ENCODE measurements at places on chromosomes 16 and 17. TPM values are rescaled to one million over a fixed set of nuclear protein-coding genes. Genes with fewer than 3 reads are reported as not detected.

- no peak for DNase-seq
These were observed 8.9 kb upstream of the TNS4 start for GRCh38 chr17:40510328-40510648.

DNA sequence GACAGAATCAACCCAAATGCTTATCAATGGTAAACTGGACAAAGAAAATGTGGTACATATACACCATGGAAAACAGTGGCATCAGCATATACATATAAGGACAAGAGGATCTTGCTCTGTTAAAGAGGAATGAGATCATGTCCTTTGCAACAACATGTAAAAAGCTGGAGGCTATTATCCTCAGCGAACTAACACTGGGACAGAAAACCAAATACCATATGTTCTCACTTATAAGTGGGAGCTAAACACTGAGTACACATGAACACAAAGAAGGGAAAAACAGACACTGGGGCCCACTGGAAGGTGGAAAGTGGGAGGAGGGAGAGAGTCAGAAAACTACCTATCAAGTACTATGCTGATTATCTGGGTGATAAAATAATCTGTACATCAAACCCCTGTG, 447.3 kb upstream of the MAF start:
- DNase-seq = no peak

- no peak for DNase-seq
These were observed 3.4 kb downstream of the CEP295NL start for GRCh38 chr17:78899361-78900260.

DNA sequence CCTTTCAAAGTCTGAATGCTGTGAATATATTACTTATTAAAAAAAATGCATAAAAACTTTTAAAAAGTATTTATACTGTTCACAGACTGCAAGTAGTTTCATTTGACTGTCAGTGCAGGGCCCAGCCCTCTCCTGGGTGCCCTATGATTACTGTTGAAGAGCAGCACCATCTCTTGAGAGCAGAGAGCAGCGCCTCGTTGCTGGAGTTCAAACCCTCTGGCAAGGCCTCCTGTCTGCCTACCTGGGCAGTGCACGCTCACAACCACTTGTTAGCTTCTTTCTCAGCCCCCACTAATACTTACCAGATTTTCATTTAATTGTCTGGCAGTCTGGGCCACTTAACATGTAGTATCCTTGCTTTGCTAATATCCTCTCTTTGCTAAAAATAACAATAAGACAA, 233.4 kb downstream of the PHKB start:
- DNase-seq = no peak

- no peak for DNase-seq
These were observed 7.7 kb downstream of the ZNF174 start for GRCh38 chr16:3408561-3409197.

DNA sequence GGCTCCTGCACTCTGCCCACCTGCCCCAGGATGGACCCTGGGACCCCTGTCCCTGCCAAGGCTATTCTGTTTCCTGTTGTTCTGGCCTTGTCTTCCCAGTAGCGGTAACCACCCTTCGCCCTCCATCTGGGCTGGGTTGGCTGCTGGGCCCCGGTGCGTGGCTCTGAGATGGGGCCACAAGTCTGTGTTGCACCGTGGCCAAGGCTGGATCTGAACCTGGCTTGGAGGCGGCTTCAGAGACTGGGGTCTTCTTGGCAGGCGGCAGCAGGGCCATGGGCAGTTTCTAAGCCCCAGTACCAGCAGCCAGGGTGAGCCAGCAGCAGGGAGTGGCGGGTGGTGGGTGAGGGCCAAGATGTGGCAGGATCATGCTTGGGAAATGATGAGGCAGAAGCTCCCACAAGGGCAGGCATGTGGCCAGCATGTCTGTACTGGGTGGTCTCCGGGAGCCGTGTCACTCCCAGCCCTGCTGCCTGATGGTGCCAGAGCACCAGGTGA, 12.6 kb downstream of the MAP2K3 start:
- DNase-seq = no peak

The CCL8 gene
- total RNA-seq = not detected

The ERCC4 gene
- total RNA-seq = 8.8 TPM

The SERPINF2 gene
- 0.69 TPM for total RNA-seq
